Activated CD4-positive, alpha-beta T cell treated with anti-CD3 and anti-CD28 coated beads, Interleukin-2, amount 10 ng/mL, durations not matched to agents 24 days and 14 days (primary cell): ENCODE measurements at places on chromosomes 1 and 21. TPM values are rescaled to one million over a fixed set of nuclear protein-coding genes. Genes with fewer than 3 reads are reported as not detected.

Gene KIF2C
- 78.1 and 82.7 TPM in 2 replicates for total RNA-seq

- H3K27ac ChIP-seq, result peak overlapping the region; percentile 91
- no peaks in the 10 kb centered on the region for H3K27me3 ChIP-seq
- H3K4me3 ChIP-seq, result peak overlapping the region; percentile 44
- peaks cover 27% of the 10 kb centered on the region for H3K4me1 ChIP-seq
Measured at GRCh38 chr1:101198842-101199636, 37.8 kb upstream of the S1PR1 start.

DNA sequence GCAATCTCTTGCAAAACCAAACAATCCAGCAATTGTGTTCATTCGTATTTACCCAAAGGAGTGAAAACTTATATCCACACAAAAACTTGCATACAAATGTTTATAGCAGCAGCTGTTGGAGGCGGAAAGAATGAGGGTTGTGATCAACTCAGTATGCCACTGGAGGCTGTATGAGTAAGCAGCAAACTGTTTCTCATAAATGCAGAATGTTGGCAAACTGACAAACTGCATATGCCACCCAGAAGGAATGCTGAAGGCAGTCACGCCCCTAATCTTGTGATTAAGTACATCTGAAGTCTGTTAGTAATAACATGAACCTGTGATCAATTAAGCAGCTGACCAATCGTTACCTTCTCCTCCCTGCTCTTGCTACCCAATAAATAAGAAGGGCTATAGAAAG, 60.5 kb upstream of the CR2 start:
- DNase-seq, result no peak
- H3K4me1 ChIP-seq, result peaks cover 13% of the 10 kb centered on the region
- H3K4me3 ChIP-seq, result no peak overlapping the region
- H3K27ac ChIP-seq, result no peak overlapping the region
- peaks cover 2% of the 10 kb centered on the region for H3K27me3 ChIP-seq

- no peak overlapping the region for H3K27ac ChIP-seq
- DNase-seq, result no peak
- H3K27me3 ChIP-seq, result peaks cover 49% of the 10 kb centered on the region
- H3K4me3 ChIP-seq, result no peak overlapping the region
Measured at GRCh38 chr1:202702088-202702487, 8.2 kb downstream of the SYT2 start.

GRCh38 chr1:164718821-164719220, 159.8 kb downstream of the PBX1 start:
- no peak overlapping the region for H3K4me3 ChIP-seq
- H3K27me3 ChIP-seq, result no peaks in the 10 kb centered on the region
- no peaks in the 10 kb centered on the region for H3K36me3 ChIP-seq
- no peak for DNase-seq
- peaks cover 7% of the 10 kb centered on the region for H3K4me1 ChIP-seq

- H3K36me3 ChIP-seq, result no peaks in the 10 kb centered on the region
- no peak for DNase-seq
- no peak overlapping the region for H3K27ac ChIP-seq
- peaks cover 6% of the 10 kb centered on the region for H3K27me3 ChIP-seq
- H3K4me3 ChIP-seq, result no peak overlapping the region
Measured at GRCh38 chr1:96995351-96995750, 273.8 kb downstream of the PTBP2 start.

- H3K27ac ChIP-seq, result no peak overlapping the region
- no peak for DNase-seq
- H3K4me1 ChIP-seq, result peaks cover 1% of the 10 kb centered on the region
- peaks cover 2% of the 10 kb centered on the region for H3K27me3 ChIP-seq
Measured at GRCh38 chr1:98078596-98078995, 157.8 kb upstream of the DPYD start.

DNA sequence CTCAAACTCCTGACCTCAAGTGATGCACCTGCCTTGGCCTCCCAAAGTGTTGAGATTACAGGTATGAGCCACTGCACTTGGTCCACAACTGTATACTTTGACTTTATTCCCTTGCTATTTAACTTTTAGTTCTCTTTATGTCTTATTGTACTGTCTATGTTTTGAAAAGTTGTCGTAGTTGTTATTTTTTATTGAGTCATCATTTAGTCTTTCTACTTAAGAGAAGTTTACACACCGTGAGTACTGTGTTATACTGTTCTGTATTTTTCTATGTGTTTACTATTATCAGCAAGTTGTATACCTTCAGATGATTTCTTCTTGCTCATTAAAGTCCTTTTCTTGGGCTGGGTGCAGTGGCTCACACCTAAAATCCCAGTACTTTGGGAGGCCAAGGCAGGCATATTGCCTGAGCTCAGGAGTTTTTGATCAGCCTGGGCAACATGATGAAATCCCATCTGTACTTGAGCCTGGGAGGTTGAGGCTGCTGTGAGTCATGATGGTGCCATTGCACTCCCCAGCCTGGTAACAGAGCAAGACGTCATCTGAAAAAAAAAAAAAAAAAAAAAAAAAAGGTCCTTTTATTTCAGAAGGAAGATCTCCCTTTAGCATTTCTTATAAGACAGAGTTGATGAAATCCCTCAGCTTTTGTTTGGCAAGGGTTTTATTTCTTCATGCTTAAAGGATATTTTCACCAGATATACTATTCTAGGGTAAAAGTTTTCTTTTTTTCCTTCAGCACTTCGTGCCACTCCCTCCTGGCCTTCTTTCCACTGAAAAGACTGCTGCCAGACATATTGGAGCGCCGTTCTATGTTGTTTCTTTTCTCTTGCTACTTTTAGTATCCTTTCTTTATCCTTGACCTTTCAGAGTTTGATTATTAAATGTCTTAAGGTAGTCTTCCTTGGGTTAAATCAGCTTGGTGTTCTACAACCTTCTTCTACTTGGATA, 47.6 kb downstream of the TNFSF18 start:
- no peaks in the 10 kb centered on the region for H3K36me3 ChIP-seq
- H3K27me3 ChIP-seq, result peaks cover 8% of the 10 kb centered on the region
- no peak overlapping the region for H3K27ac ChIP-seq
- H3K4me1 ChIP-seq, result peaks cover 3% of the 10 kb centered on the region
- H3K4me3 ChIP-seq, result no peak overlapping the region
- DNase-seq, result no peak

- H3K4me1 ChIP-seq, result peaks cover 3% of the 10 kb centered on the region
- no peak for DNase-seq
- no peaks in the 10 kb centered on the region for H3K27me3 ChIP-seq
- H3K36me3 ChIP-seq, result no peaks in the 10 kb centered on the region
Measured at GRCh38 chr1:185467122-185467521, 150.1 kb upstream of the IVNS1ABP start.

DNA sequence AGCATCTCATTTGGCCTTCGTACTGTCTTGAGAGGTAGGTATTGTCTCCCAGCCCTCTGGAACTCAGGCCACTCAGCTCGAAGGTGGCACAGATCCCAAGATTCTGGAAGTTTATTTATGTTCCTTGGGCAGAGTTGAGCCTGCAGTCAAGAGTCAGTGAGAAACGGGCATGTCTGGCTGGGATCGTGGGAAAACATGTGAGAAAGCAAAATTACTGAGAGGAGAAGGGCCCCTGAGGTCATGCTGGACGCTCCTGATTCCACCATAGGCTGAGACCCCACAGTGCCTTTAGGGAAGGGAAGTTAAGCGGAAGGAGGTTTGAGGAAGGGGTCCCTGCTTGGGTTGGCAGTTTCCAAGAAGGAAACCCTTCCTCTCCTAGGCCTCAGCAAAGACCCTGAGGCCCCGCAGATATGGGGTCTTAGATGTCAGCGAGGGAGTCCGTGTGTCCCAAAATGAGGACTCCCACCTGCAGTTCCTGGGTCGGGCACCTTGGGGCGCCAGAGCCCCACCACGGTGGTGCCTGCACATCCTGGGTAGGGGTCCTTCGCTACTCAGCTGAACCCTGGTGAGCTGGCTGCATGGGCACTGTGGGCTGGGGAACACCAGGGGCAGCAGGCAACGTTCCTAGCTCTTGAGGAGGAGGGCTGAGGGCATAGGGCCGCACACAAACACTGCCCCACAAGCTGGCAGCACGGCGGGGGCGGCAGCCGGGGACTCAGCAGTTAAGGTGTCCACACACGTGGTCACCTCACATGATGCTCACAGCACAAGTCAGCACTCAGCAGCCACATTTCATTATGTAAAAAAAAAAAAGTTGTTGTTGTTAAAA, 12.3 kb upstream of the SEMA4A start:
- DNase-seq, result peak; percentile 80
- peaks cover 6% of the 10 kb centered on the region for H3K4me1 ChIP-seq
- no peaks in the 10 kb centered on the region for H3K27me3 ChIP-seq
- H3K36me3 ChIP-seq, result peaks cover 4% of the 10 kb centered on the region
